Stimulated activated CD4-positive, alpha-beta T cell treated with anti-CD3 and anti-CD28 coated beads, Interleukin-12 subunit alpha, Interleukin-12 subunit beta, amount 100 ng/mL, for 48 hours (primary cell): ENCODE measurements at places on chromosomes 3 and 15.

GRCh38 chr3:100087198-100087597 lies 27.1 kb downstream of the FILIP1L start:
- DNase-seq, result no peak

DNA sequence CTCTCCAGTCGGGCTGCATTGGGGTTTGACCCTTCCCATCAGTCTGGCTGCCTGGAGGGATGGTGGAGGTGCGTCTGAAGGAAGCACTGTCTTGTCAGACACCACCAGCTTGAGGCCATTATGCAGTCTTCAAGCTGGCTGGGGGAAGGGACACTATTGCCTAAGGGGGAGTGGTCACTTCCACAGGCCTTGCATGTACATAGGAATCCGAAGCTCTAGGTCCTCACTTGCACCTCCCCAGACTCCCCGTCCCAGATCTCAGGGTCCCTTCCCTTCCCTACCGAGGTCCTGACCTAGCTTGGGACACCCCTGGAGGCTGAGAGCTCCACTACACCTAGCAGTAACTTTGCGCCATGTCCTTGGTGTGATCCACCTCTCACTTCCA lies 48.6 kb upstream of the KLF13 start:
- no peak for DNase-seq

GRCh38 chr3:48765376-48765775 lies 48.4 kb upstream of the IP6K2 start:
- DNase-seq, result no peak

DNA sequence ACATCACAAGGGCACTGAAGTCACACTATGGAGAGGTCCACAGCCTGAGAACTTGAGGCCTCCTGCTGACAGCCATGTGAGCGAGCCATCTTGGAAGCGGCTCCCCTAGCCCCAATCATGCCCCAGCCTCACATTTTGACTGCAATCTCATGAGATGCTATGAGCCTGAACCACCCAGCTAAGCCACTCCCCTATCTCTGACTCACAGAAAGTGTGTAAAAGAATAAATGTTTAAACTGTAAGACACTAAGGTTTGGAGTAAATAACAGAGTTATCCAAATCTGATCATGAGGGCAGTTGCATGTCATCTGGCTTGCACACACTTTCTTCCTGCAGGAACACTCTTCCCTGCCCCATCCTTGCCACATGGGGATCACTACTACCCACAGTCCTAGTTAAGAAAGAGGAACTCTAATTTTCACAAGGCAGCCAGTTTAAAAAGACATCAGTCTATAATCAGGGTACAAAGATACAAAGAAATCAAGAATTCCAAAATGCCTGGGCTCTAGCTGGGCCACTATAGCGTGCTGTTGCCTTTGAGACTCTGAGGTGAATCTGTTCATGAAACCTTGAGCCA lies 494.2 kb downstream of the FOXP1 start:
- DNase-seq, result no peak

GRCh38 chr15:70429056-70429722 lies 331.5 kb upstream of the TLE3 start:
- DNase-seq, result no peak

DNA sequence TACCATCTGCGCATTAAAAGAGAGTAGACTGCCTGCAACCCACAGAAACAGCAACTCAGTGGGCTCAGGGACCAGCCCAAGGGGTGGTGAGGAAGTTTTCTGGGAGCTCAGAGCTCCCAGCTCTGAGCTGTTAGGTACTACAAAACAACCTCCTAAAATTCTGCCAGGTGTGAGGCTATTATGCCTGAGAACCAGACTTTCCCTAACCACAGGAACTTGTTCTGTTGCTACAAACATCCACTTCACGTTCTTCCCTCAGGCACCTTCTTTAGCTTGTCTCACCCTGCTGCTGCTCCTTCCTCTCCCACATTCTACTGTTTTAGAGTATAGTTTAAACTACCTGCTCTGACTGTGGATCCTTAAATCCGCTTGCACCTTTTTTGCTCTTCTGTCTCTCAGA lies 399.4 kb downstream of the ROBO1 start:
- DNase-seq, result no peak

DNA sequence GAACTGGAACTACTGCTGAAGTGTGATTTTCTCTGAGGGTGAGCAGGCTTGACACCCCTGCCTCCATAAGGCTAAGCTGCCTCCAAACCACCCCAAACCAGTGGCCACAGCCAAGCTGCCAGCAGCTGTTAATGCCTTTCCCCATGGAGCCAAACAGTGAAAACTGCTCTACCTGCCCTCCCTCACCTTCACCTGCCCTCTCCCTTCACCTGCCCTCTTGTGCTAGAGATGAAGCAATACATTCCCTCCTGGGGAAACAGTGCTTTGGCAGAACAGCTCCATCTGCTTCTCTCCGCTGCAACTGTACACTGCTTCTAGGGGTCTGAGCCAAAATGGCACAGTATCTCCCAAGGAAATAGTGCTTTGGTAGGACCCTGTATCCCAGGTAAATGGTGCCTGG lies 374.1 kb downstream of the FHIT start:
- no peak for DNase-seq
